ENCODE measurements at places on chromosomes 13 and 19. TPM values are rescaled to one million over a fixed set of nuclear protein-coding genes. Genes with fewer than 3 reads are reported as not detected.

Gene UQCR11
- total RNA-seq: 132 TPM

Gene PCP2
- total RNA-seq: 0.55 TPM

Gene ATP1A3
- total RNA-seq: 2.1 TPM

Gene ZNF530
- 10.1 TPM for total RNA-seq

Gene CYP4F11
- not detected for total RNA-seq

Gene THSD8
- total RNA-seq: 34.4 TPM

Gene TYROBP
- not detected for total RNA-seq

Gene HSH2D
- total RNA-seq: 0.43 TPM

Gene VSIG10L
- 6.9 TPM for total RNA-seq

Gene MADCAM1
- 2.6 TPM for total RNA-seq

- no peak overlapping the region for H3K4me3 ChIP-seq
- no peaks in the 10 kb centered on the region for H3K27me3 ChIP-seq
- no peak overlapping the region for H3K27ac ChIP-seq
- no peaks in the 10 kb centered on the region for H3K4me1 ChIP-seq
Observed at GRCh38 chr13:42803563-42804204, 22.3 kb downstream of the FAM216B start.

DNA sequence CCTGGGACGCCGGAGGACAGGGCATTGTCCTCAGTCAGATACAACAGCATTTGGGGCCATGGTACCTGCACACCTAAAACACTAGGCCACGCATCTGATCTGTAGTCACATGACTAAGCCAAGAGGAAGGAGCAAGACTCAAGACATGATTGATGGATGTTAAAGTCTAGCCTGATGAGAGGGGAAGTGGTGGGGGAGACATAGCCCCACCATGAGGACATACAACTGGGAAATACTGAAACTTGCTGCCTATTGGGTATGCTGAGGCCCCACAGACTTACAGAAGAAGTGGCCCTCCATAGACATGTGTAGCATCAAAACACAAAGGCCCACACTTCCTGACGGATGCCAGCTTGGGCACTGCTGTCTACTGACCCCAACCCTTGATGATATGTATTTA lies 1.4 kb upstream of the ICAM4 start:
- H3K27ac ChIP-seq: no peak overlapping the region
- DNase-seq: no peak
- no peak overlapping the region for H3K4me3 ChIP-seq
- peaks cover 52% of the 10 kb centered on the region for H3K27me3 ChIP-seq
- no peaks in the 10 kb centered on the region for H3K4me1 ChIP-seq
- no peaks in the 10 kb centered on the region for H3K36me3 ChIP-seq

DNA sequence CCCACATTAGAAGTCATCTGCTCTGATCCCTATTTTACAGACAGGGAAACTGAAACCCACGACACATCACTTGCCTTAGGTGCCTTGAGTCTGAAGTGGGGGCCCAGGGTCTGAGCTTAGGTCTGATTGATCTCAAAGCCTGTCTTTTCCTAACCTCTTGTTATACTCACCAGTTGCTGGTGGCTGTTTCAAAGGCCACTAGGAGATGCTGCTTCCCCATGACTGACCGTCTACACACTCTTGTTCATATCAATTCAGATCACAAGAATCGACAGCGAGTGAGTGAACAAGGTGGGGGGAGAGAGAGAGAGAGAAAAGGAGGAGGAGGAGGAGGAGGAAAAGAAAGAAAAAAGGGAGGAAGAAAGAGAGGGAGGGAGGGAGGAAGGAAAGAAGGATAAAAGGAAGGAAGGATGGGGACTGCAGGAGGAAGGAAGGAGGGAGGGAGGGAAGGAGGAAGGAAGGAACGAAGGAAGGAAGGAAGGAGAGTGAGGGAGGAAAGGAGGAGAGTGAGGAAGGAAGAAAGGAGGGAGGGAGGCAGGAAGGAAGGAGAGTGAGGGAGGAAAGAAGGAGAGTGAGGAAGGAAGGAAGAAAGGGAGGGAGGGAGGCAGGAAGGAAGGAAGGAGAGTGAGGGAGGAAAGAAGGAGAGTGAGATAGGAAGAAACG lies 3.3 kb downstream of the OR10H1 start:
- H3K4me1 ChIP-seq: no peaks in the 10 kb centered on the region
- DNase-seq: no peak
- H3K36me3 ChIP-seq: no peaks in the 10 kb centered on the region
- H3K27me3 ChIP-seq: no peaks in the 10 kb centered on the region
- no peak overlapping the region for H3K27ac ChIP-seq

GRCh38 chr13:113360446-113360845 lies 3.5 kb downstream of the GRTP1 start:
- peak; percentile 17 for DNase-seq
- no peak overlapping the region for H3K4me3 ChIP-seq
- no peak overlapping the region for H3K27ac ChIP-seq
- no peaks in the 10 kb centered on the region for H3K27me3 ChIP-seq
- H3K36me3 ChIP-seq: peaks cover 19% of the 10 kb centered on the region
- no peaks in the 10 kb centered on the region for H3K4me1 ChIP-seq

GRCh38 chr19:54017261-54017660 lies 25.8 kb downstream of the CACNG6 start:
- no peaks in the 10 kb centered on the region for H3K4me1 ChIP-seq
- H3K4me3 ChIP-seq: no peak overlapping the region
- no peaks in the 10 kb centered on the region for H3K27me3 ChIP-seq
- DNase-seq: no peak
- H3K36me3 ChIP-seq: no peaks in the 10 kb centered on the region
- peak overlapping the region; percentile 63 for H3K27ac ChIP-seq

DNA sequence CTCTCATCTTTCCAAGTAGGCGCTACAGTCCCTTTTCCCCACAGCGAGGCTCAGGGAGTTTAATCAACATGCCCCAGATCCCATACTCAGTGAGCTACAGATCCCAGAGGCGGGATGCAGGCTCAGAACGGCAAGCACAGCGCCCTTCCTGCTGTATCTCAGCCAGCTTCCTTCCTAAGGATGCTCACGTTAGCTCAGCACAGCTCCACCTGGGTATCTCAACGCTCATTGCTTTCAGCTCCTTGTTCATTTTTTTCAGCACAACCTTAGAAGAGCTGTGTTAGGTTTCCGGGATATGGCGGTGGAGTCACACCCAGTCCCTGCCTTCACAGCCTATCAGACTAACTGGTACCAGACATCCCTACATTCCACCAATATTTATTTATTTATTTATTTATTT lies 3.1 kb upstream of the MEGF8 start:
- DNase-seq: no peak
- H3K27me3 ChIP-seq: peaks cover 49% of the 10 kb centered on the region
- no peak overlapping the region for H3K4me3 ChIP-seq
- no peaks in the 10 kb centered on the region for H3K4me1 ChIP-seq

DNA sequence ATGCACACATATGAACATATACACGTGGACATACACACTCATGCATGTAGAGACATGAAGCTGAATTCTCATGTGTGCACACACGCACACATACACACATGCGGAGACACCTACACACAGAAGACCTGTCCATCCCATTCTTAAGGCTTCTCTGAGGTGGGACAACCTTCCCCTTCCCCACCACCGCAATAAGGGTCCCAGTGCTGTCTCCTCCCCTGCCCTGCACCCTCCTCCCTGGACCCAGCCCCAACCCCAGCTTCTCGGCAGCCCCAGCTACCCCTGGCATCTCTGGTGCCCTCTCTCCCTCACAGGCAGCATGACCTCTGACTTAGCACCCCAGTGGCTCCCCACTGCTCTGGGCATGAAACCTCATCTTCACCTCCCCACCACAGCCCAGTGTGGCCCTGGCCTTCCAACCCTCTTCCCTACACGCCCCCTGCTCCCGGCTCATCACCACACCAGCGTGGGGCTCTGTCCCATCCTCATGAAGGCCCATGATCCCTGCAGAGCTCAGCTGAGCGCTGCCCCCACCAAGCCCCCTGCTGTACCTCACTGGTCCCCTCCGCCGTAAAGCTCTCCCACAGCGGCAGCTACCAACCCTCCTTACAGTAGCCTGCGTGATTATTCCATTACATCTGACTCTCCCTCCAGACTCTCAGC lies 204.1 kb upstream of the ZNF536 start:
- no peaks in the 10 kb centered on the region for H3K4me1 ChIP-seq
- H3K4me3 ChIP-seq: no peak overlapping the region
- no peaks in the 10 kb centered on the region for H3K36me3 ChIP-seq

DNA sequence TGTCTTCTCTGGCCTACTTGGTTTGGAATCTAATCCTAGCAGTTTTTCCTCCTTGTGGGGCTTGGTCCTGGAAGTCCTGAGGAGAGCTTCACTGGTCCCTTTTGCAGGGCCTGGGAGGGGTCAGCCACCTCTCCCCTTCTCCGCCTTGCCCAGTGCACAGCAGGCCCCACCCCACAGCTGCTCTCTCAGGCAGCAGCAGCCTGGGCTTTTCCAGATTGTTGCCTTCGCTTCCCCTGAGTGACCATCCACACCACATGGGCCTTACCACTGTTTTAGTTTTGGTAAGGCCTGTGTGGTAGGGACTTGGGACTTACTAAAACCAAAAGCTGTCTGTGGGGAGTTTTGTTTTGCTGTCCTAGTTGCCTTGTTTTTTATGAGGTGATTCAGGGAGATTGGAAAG lies 11.5 kb downstream of the MPHOSPH8 start:
- no peaks in the 10 kb centered on the region for H3K4me1 ChIP-seq
- no peak for DNase-seq
- no peak overlapping the region for H3K27ac ChIP-seq
- peaks cover 45% of the 10 kb centered on the region for H3K36me3 ChIP-seq

DNA sequence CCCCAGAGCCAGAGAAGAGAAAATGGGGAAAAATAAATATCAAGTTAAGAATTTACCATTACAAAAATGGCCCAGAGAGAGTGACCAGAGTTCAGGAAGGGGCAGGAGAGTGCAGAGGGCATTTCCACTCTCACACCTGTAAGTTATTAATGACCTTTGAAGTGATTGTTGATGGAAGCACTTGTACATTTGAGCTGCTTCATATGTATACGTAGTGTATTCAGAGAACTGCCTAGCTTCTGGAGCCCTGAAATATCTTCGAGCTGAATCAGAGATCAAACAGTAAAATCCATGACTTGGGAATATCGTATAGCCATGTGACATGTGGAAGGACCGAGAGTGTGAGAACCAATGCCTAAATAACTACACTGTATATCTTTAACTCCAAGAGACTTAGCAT lies 49.2 kb upstream of the PCCA start:
- H3K27me3 ChIP-seq: no peaks in the 10 kb centered on the region
- H3K27ac ChIP-seq: no peak overlapping the region
- no peak overlapping the region for H3K4me3 ChIP-seq
- no peak for DNase-seq

- no peak overlapping the region for H3K27ac ChIP-seq
- no peak for DNase-seq
- no peaks in the 10 kb centered on the region for H3K27me3 ChIP-seq
- H3K36me3 ChIP-seq: no peaks in the 10 kb centered on the region
Observed at GRCh38 chr19:40745402-40745780, 4.9 kb downstream of the ACTMAP start.

GRCh38 chr19:10863107-10863717 lies 8.1 kb upstream of the CARM1 start:
- H3K36me3 ChIP-seq: no peaks in the 10 kb centered on the region
- no peaks in the 10 kb centered on the region for H3K4me1 ChIP-seq
- no peak overlapping the region for H3K27ac ChIP-seq
- no peak overlapping the region for H3K4me3 ChIP-seq
- peak; percentile 64 for DNase-seq
